ENCODE measurements at places on chromosomes 4 and X.

GRCh38 chrX:74353984-74354383 is 50.0 kb downstream of the ZCCHC13 start:
- no peak for DNase-seq

GRCh38 chr4:3355266-3355748 is 62.5 kb downstream of the RGS12 start:
- no peak for DNase-seq

GRCh38 chr4:16852228-16852627 is 46.2 kb downstream of the LDB2 start:
- no peak for DNase-seq

GRCh38 chr4:78784236-78784865 is 8.2 kb downstream of the BMP2K start:
- no peak for DNase-seq

DNA sequence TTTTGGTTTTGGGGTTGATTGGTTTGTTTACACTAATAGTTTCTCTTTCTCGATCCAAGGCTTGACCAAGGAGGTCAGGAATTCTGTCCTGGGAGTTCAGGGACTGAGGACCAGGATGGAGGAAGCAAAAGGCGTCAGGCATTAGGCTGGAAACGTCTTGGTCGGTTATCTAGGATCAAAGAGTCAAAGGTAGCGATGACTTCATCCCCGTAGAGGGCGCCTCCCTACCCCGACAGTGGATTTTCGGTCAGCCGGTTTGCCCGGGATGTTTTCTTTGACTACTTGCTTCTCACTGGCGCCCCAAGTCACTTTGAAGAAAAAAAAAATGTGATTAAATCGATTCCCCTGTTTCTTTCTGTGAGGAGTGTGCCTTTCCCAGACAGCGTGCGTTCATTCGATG is 980 bp upstream of the FHDC1 start:
- DNase-seq = peak; percentile 36

GRCh38 chr4:155966731-155967395 is 13.2 kb upstream of the CTSO start:
- DNase-seq = no peak

DNA sequence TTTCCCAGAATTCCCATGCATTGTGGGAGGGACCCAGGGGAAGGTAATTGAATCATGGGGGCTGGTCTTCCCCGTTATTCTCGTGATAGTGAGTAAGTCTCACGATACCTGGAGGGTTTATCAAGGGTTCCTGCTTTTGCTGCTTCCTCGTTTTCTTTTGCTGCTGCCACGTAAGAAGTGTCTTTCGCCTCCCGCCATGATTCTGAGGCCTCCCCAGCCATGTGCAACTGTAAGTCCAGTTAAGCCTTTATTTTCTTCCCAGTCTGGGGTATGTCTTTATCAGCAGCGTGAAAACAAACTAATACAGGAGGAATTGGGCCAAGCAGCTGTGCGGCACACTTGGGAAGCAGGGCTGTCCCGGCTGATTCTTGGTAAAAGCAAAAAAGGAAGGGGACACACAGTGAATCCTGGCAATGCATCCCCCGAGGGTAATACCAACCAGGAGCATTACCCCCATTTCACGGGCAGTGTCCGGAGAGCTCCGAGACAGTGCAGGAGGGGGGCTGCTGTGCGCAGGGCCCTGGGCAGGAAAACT is 185.7 kb downstream of the AFAP1 start:
- DNase-seq = no peak

DNA sequence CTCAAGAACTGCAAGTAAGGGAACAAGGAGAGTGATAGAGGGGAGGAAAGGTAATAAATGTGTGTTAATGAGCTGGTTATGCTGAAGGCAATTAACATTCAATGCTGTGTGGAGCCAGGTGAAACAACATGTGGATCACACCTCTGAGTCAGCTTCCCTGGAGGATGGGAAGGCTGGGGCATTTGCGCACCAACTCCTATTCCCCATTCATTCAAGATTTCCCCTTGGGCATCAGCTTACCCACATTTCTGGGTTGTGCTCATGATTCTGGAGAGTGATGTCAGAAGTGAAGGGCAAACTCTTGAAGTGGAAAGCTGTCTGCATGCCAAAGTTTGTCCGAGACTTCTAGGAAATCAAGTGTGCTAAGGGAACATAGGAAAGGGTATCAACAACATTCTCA is 461.4 kb downstream of the MID1IP1 start:
- DNase-seq = no peak

- no peak for DNase-seq
Measured at GRCh38 chrX:274904-275475, 6.2 kb upstream of the PLCXD1 start.

- DNase-seq = no peak
Measured at GRCh38 chr4:42673082-42673425, 16.1 kb upstream of the ATP8A1 start.

DNA sequence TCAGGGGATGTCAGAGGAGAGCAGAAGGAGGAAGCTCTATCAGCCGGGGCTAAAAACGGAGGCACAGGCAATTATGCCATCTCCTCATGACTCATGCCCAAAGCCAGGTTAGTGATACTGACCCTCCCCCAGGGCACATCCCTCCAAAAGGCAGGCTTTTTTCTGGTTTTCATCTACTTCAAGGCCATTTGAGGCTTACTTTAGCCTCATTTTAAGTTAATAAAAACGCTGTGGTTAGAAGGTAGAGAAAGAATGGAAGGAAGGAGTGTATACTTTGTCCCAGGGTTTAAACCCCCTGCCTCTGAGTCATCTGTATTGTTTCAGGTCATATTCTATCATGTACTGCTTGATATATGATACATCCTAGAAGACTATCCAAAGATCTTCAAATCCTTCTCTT is 89.7 kb upstream of the NDP start:
- DNase-seq = no peak

DNA sequence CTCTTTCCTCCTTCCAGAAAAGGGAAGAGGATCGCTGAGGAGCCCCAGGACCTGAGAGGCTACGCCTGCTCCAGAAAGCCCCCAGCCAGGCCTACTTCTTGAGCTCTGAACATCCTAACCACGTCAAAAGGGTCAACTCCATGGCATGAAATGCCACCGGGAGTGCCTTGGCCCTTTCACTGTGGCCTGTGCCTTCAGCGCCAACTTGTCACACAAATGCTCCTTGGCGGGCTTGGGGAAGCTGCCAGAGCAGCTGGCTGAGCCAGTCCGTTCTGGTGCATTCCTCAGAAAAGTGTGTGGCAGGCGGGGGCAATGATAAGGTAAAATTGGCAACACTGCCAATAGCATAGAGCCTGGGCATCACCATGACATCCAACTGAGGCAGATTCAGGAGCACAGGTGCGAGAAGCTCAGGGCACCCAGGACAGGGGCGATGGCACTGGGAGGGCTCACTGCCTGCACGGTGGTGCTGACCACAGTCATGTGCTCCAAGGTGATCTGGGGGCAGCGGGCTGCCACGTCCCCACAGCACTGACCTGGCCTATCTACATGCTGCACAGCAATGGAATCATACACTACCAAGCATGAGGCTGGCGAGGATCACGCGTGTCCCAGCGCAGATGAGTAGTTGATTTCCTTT is 12.1 kb upstream of the TREX2 start:
- no peak for DNase-seq

GRCh38 chrX:13535376-13536165 is 33.8 kb upstream of the EGFL6 start:
- no peak for DNase-seq

- DNase-seq = no peak
Measured at GRCh38 chr4:100657187-100657586, 139.4 kb upstream of the EMCN start.

DNA sequence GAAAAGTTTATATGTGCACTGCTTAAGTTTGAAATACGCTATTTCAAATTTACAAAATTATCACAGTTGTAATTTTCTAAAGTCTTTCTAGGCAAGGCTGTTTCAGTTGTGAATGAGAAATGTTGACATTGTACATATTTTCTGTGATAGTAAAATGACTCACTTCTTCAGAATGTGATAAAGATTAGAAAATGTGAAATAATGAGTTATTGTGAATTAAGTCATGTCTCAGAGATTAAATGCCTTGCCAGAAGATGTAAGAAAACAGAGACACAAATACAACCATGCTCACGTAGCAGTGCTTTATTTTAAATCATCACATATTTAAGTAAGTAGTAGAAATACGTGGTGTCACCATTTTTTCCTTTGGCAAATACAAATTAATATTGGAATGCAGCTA is 768 bp downstream of the CLCN4 start:
- DNase-seq = no peak

GRCh38 chr4:69497076-69497475 is 1.4 kb upstream of the UGT2B4 start:
- no peak for DNase-seq

GRCh38 chr4:20305976-20306375 is 54.3 kb downstream of the SLIT2 start:
- no peak for DNase-seq

GRCh38 chr4:184252136-184253071 is 34.7 kb upstream of the ENPP6 start:
- DNase-seq = no peak

- no peak for DNase-seq
Measured at GRCh38 chr4:67396008-67396407, 149.3 kb downstream of the CENPC start.

DNA sequence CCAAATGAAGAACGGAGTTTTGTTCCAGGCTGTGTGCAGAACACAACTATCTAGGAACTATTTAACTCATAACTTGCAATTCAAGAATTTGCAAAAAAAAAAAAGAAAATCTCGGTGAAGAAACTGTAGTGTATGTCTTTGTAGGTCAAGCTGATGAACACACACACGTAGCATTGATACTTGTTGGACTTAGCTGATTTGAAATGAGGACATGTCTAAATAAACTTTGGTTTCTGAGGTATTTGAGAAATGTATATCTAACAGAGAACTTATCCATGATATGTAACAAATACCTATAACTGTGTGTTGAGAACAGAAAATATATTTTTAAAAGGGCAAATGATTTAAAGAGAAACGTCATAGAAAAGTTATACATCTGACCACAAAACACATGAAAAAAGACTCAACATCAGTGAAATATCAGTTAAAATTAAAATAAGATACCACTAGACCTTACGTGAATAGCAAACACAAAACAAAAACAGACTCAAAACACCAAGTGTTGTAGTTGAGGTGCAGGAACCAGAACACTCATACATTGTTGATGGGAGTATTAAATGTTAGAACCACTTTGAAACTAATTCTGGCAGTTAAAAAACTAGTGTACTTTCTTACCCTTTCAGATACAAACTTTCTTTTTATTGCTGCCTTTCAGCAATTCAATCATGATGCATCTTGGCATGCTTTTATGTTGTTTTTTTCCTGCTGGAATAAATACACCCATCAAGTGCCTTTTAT is 1535.8 kb upstream of the PCDH10 start:
- no peak for DNase-seq

DNA sequence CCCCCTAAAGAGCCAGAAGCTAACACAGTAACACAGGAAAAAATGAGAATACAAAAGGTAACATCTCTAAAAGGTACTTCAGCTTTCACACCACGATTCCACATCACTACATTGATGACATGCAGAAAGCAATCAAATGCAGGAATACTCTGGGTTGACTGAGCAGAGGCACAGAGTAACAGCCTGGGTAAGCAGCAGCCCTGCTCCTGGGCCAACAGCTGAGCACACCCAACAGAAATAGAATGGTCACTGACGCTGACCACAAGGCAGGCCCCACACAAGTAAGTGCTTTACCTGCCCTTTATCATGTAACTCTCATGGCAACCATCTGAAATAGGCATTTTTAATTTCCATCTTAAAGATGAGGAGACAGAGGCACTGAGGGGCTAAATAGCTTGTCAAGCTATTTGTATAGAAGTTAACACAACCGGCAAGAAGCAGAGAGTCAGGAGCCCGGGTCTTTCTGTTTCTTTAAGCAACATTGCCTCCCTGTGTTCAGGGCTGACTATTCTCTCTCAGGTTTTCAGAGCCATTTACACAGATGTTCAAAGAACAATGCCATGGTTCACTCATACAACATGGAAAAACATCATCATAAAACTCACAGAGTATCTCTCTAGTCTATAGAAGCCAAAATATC is 168.9 kb downstream of the ZNF674 start:
- DNase-seq = no peak
